AG09309 (cell line): ENCODE measurements at places on chromosomes 2 and 18.

GRCh38 chr2:227653419-227653818, 13.2 kb upstream of the SCYGR5 start:
- DNase-seq: peak; percentile 41

DNA sequence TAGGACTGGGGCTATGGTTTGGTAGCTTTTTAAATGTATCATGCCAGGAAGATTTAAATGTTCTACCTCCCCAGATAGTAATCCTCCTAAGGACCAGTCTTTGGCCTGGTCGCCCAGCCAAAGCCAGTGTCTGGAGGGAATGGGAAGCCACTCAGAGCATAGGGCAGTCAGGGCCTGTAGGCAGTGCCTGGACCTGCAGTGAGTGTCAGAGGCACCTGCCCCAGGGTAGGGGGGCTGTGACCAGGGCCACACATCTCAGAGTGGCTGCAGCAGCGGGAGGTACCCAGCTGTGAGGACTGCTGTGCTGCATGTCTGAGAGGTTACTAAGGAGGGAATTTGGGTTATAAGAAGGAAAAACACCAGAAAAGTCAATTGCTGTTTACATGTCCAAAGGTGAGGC, 57.7 kb downstream of the MYT1L start:
- no peak for DNase-seq

DNA sequence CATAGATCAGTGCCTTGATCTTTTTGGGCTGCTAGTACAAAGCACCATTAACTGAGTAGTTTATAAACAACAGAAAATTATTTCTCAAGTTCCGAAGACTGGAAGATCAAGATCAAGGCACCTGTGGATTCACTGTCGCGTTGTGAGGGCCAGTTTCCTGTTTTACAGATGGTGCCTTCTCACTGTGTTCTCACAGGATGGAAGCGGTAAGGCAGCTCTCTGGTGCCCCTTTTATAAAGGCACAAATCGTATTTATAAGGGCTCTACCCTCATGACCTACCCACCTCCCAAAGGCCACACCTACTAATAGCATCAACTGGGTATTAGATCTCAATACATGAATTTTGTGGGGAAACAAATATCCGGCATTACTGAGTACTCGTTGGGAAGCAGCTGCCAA, 729.5 kb upstream of the SLC39A10 start:
- DNase-seq: no peak

- DNase-seq: no peak
Measured at GRCh38 chr2:47725808-47726207, 57.1 kb upstream of the MSH6 start.

GRCh38 chr2:196277002-196277401, 105.6 kb upstream of the STK17B start:
- no peak for DNase-seq

DNA sequence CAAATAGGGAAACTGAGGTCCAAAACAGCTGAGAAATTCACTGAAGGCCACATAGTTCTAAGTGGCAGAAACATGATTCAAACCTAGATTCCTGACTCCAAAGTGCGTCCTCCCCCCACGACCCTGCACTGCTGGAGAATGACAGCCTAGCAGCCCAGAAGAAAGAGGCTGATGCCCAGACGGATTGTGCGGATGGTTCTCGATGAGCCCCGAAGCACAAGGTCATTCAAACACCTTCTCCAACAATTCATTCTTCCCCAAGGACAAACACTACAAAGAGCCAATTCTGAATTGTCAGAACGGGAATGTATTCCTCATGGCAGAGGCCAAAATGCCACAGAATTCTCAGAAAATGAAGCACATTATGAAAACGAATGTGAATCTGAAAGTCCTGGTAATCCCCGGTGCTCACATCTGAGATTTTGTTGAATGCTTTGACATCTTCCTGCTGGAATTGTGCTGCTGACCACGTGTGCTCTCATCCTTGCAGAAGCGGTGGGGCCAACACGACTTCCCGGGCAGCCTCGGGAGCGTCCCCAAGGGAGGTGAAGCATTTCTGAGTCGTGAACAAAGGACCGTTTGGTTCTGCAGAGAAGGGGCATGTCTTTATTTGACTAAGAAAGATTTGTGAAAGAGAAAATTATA, 337.0 kb downstream of the EIPR1 start:
- no peak for DNase-seq

GRCh38 chr2:121359716-121360565, 74.9 kb upstream of the TFCP2L1 start:
- DNase-seq: no peak

GRCh38 chr2:39494784-39495251, 57.7 kb upstream of the MAP4K3 start:
- DNase-seq: peak; percentile 95

DNA sequence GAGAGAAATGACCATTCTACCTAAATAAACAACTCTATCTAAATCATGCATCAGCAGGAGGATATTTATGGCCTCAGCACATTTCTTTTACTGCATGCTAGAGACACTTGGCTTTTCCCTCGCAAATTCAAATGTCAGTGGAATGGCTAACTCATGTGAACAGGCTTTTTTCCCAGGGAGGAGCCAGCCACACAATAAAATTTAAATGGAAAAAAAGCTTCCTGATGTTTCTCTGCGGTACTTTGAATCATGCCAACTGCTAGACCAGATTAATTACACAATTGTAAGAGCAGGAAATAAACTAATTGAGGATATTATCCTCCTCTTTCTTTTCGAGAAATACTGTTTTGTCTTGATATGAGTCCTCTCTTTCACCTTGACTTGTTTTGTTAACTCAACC, 676.3 kb downstream of the IRS1 start:
- DNase-seq: peak; percentile 64

DNA sequence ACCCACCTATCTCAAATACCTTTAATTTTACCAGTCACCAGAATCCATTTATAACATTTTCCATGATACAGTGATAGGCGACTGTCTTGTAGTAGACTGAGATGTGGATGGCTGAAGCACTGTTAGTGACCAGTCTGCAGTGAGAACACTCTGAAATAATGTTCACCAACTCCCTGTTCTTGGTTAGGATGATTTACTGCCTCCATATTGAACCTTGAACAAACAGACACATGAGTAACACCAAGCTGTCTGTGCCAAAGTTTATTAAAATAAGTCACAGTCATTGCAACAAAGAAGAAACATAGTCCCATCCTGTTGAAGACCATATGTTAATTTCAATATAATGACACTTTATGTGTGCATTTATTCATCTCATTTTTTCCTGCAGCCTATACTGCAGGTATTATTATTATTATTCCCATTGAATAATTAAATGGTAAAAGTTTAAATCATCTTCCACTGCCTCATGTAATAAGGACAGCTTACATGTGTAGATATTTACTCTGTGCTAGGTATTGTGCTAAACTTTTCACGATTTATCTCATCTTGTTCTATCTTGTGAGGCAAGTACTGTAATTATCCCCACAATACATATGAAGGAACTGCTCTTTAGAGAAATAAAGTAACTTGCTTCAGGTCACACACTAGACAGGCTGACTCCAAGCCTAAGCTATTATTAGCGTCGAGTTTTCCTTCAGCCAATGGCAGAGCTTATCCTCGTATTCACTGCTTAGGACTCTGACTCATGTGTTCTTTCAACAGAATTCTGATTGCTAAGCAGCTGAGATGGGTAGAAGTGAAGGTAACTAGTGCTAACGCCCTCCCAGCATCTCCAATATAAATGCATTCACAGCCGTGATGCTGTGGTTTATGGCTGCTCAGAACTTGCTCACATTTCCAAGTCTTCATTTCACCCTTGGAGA, 62.5 kb downstream of the ONECUT2 start:
- DNase-seq: peak; percentile 20

GRCh38 chr2:33051586-33052360, 105.0 kb downstream of the LTBP1 start:
- peak; percentile 98 for DNase-seq

GRCh38 chr18:9008709-9009635, 93.5 kb upstream of the NDUFV2 start:
- DNase-seq: no peak

DNA sequence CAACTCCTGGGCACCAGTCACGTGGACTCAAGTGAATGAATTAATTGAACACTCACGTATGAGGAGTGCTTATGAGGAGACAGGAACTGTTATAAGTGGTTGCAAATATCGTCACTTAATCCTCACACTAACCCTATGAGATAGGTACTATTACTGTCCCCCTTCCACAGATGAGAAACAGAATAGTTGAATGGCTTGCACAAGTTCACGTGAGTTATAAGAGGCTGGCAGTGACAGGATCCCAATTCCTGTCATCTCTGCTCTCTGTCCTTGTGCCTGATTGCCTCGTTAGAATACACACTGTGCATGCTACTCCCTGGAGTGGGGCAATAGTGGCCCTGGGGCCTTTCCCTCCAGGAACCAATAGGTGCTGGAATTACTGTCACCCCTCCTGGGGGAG, 253.5 kb downstream of the DYSF start:
- DNase-seq: no peak

- no peak for DNase-seq
Measured at GRCh38 chr2:220756653-220757052, 815.5 kb downstream of the EPHA4 start.

DNA sequence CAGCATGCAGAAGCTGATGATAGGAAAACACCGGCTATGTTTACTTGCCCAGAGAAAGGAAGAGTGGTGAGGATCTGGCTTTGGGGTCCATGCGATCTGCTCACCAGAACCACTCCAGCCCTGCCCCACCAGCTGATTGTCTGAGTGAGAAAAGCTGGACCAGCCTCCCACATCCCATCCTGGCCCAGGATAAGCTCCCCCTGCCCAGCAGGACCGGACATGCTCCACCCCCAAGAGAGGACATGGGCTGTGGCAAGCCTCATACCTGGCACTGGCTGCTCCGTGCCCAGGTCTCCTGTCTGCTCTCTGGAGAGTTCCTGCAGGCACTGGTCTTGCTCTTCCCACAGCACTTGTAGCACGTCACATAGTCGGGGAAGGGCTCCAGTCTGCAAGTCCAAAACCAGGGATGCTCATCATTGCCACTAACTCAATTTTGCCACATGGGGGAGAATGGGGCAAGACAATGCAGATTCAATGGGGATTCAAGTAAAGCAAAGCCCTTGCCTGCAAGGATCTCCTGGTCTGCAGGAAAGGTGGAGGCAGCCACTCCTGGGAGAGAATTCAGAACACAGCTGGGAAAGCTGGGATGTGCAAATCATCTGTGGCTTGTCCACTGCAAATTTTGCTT, 30.0 kb downstream of the SCTR start:
- DNase-seq: no peak

DNA sequence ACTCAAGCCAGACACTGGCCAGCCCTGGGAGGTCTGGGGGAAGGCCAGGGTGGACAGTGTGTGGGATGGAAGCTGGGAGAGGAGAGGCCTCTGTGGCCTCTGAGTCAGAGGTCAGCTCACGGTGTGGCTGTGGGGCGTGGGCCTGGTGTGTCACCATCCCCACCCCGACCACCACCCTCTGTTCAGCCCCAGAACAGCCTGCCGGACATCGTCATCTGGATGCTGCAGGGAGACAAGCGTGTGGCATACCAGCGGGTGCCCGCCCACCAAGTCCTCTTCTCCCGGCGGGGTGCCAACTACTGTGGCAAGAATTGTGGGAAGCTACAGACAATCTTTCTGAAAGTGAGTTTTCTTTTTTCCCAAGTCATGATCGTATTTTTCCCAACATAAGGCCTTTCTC, 110.5 kb downstream of the DYSF start:
- DNase-seq: no peak

DNA sequence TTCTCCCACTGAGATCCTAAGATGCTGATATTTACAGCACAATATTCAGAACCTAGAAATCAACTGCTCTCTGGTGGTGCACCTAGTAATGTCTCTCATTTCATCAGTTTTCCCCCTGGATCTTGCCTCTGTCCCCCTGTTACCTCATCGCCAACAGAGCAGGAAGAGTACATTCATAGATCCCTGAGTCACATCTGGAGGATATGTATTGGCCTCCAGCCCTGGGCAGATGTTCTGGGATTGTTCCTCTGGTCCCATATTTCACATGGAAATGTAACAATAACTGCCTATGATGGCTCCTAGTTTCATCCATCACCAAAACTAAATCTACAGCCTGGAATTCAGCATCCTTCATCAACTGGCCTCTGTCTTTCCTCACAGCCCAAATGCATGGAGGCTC, 278.8 kb upstream of the SLC14A2 start:
- no peak for DNase-seq

DNA sequence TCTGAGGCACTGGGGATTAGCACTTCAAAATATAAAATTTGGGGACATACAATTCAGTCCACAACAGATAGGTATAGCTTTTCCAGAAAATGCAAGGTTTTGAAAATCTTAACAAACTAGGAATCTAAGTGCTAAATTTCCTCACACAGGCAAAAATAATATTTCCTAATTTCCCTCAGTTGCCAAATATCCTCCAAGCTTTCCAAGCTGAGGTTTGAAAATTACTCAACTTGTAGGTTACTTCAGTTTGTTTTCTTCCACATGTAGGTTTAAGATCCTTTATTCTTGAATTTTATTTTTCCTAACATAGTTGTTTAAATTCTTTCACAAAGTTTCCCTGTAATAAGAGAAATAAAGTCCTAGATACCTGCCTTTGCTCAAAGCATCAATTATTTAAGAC, 192.9 kb upstream of the NRXN1 start:
- no peak for DNase-seq

DNA sequence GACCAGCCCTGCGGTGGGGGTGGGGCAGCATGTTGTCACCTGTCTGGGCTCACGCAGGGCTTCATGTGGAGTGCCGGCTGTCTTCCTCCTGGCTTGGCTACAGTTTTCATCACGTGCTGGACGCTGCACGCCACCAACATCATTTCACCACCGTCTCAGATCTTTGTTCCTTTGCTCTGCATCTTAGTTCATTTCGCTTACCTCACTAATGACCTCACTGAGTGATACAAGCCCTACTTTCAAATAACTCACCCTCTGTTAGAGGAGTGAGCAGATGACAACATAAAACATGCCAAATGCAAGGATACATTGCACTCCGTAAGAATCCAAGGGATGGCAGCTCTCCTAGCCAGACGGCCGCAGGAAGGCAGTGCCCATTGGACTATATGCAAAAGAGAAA, 527.5 kb downstream of the GALR1 start:
- DNase-seq: no peak

- peak; percentile 97 for DNase-seq
Measured at GRCh38 chr2:109322111-109322510, 193.1 kb downstream of the SH3RF3 start.

GRCh38 chr2:56232912-56233311, 49.1 kb downstream of the CCDC85A start:
- DNase-seq: no peak

DNA sequence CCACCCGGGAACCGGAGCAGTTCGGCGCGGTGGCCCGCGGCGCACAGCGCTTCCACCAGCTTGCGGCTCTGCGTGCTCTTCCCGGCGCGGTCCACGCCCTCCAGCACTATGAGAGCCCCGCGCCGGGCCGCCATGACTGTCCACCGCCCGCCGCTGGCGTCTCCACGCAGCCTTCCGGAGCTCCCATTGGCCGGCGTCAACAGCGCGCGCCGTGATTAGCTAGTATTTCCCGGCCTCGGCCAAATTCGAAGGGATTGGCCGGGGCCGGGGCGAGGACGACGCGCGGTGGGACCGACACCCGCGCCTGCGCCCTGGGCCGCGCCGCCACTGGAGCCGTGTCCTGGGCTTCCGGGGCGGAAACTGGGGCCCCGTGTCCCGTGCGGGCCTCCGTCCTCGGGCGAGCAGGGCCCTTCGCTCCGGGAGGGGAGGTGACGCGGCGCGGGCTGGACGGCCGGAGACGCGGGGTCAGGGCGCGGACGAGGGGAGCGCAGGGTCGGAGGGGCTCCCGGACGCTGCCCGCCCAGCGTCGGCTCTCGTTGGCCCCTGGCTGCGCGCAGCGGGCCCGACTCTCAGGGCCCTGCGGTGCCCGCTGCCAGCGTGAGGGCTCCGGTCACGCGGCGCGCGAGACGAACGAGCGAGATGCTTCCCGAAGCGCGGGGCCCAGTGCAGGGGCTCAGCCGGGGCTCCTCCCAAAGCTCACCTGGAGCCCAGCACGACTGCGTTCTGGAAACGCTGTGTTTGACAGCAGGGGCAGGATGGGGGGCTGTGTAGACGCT, at the start of gene DTYMK:
TSS of gene DTYMK (minus strand) at position 166 of the 776 bp plus-strand sequence. CDS start at position 134, 32 bp downstream.
- DNase-seq: peak; percentile 63
